ENCODE measurements at places on chromosomes 3 and 15. TPM values are rescaled to one million over a fixed set of nuclear protein-coding genes. Genes with fewer than 3 reads are reported as not detected.

Gene DISP2
- 0.18 TPM for total RNA-seq

DNA sequence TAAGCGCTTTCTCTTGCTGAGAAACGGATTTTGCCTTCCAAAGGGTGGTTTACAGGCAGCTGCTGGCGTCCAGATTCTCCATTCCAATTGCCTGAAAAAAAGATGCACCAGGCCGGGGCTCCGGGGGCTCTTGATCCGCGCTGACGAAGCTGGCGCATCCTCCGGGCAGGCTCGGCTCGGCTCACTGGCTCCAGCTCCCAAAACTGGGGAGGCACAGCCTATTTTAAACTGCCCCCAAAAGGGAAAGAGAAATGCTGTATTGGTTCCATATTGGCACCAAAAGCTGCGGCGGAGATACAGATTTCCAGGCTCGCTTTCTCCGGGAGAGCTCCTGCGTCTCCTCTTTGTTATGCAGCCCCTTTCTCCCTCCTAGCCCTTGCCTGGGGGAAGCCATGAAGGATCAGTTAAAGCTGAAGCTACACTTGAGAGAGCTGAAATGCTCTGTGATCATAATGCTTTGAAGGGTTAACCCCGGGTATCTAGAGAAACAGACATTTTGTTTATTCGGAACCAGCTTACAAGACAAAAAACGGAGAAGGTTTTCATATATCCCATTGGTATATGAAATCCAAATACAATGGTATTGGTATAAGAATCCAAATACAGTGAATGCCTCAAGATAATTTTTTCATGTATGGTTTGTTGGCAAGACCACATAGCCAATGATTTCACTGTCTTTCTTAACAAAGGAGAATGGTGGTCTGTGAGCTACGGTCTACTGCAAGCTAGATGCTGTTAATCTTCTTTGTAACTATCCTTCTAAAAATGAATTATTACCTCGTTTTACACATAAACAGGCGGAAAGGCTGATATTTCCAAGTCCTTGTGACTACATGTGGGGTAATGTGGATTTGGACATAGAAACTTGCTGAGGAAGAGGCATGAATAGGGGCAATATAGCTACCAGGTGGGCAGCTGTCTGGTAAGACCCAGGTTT is 693 bp downstream of the CD200 start:
- peak; percentile 6 for DNase-seq

- peak; percentile 65 for DNase-seq
These were observed 468 bp downstream of the UBP1 start for GRCh38 chr3:33439546-33440327.

DNA sequence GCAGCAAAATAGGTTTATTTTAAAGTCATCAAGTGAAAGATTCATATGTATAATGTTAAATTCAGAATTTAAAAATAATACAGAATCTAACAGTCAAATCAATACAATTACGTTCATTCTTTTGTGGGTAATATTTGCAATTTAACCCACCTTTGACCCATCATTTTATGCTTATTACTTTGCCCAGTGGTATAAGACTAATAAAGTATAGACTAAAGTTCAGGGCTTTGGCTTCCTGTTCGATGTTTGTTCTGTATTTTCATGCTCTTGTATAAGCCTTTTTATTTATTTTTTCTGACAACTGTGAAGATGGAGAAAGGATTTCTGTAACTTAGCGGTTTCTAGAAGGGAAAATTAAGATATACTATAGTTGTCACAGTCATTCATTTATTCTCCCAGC is 44.3 kb upstream of the EIF3J start:
- no peak for DNase-seq

DNA sequence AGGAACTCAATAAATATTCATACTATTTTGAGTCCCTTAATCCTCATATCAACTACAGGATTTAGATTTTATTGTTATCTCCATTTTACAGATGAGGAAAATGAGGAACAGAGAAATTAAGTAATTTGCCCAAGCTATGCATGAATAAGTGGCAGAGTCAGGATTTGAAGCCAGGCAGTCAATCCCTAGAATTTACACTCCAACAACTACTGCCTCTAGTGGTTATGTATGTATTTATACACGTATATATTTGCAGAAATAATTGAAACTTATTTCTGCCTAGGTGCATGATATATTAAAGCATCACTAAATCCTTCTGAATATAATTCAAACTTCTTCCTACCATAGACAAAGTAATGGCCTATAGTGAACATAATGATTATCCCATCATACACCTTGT is 137.4 kb downstream of the SERPINI1 start:
- DNase-seq = no peak

DNA sequence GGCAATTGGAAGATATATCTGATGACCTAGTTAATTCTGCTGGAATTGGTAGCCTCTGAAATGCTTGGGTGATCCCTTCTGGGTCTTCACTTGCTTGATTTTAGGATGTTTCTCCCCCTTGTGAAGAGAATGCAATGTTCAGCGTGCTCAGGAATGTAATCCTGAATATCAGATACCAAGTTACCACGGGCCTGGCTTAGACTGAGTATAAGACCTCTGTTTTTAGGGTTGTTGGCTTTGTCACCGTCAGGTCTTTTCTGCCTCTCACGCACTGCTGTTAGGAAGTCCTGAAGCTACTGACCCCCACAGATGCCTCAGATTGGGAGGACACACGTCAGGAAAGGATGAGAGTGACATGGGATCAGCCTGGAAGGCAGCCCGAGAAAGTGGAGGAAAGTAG is 198.5 kb downstream of the CDIN1 start:
- no peak for DNase-seq

DNA sequence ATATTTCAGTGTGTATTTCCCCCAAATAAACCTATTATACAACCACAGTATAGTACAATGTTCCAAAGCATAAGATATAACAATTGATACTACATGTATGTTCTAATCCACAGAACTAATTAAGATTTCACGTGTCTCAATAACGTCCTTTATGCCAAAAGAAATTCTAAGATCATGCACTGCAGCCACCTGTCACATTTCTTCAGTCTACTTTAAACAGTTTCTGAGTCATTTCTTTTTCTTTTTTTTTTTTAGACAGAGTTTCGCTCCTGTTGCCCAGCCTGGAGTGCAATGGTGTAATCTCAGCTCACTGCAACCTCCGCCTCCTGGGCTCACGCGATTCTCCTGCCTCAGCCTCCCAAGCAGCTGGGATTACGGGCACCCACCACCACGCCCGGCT is 190.2 kb downstream of the STAG1 start:
- no peak for DNase-seq

DNA sequence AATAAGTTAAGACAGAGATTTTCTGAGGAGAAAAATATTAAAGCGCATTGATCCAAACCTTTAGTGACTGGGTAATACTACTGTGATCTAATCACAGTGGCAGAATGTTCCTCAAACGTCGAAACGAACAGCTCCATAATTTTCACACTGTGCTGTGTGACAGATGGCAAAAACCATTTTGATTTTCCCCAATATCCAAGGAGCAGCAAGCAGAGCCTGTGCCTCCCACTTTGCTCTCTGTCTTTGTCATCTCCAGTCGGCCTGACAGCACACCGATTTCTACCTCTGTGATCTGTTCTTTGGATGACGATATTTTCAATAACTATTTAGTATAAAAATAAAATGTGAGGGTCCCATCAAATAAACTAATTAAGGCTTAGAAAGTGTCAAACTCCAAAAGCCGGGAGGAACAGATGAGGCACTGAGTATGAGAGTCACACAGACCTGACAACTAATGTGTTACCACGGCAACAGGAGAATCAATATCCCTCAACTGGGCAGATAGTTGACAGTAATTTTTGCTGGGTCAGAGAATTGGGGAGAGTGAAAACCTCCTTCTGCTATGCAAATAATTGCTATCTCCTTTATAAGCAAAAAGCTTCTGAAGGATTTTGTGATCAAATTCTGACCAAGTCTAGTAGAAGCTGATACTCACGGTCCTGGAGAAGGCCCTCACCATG is 489.1 kb upstream of the CFAP20DC start:
- DNase-seq = no peak

- DNase-seq = no peak
These were observed 27.0 kb downstream of the ALS2CL start for GRCh38 chr3:46666453-46666845.

DNA sequence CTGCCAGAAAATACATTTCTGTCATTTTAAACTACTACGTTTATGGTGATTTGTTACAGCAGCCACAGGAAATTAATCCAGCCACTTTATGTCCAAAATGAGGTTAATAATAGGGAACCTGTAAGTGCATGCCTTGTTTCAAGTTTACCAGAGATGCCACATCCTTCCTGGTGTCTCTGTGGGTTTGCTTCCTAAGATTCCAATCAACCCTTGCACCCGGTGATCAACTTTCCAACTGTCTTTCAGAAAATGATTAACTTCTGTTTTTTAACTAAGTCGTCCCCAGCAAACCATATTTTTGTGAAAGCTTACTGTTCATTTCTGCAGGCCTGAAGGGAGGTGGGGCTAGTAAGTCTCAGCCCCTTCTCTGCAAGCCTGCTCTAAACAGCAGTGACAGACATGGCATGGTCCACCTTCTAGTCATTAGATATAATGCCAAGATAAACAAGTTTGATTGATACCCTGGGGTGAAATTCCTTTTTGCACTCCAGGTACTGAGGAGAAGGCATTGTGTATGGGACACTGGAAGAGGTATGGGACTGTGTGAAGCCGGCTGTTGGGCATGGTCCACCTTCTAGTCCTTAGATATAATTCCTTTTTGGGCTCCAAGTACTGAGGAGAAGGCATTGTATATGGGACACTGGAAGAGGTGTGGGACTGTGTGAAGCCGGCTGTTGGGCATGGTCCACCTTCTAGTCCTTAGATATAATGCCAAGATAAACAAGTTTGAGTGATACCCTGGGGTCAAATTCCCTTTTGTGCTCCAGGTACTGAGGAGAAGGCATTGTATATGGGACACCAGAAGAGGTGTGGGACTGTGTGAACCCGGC is 11.1 kb upstream of the TMC3 start:
- DNase-seq = no peak

Gene KCNH8
- not detected for total RNA-seq

DNA sequence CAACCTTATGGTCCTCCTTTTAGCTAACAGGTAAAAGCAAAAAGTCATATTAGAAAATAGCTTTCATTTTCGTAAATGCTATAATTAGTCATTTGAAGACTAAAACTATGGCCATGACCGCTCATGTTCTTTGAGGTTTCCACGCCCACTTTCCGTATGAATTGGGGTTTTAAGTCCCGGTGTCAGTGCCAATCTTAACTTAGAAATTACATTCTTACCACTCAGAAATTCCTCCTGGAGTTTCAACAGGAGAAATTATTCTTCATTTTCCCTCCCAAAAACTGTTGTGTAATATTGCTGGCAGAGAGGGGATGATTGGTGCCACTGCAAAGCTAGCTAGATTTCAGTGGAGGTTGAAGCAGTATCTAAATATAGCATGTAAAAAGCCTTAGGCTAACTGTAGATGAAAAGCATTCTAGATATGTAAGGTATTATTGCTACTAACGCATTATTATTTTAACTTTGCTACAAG is 71.0 kb upstream of the MDFIC2 start:
- no peak for DNase-seq

Gene GNAT1
- not detected for total RNA-seq

GRCh38 chr3:148796799-148797198 is 30.8 kb upstream of the CPB1 start:
- no peak for DNase-seq

DNA sequence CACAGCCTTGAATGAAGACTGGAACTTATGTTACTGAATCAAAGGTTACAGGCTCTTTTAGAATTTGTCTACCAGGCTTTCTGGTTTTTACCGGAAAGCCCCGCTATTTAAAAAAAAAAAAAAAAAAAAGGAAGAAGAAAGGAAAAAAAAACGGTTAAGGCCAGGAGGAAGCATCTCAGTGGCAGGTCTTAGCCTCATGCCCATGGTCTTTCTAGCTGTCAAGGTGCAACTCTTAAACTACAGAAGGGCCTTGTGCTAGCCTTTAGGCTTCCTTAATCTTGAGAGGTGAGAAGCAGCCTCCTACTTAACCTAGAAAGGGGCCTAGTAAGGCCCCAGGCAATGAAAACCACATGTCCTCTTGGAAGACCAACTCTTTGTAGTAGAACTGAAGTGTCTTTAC is 77.5 kb downstream of the TBC1D5 start:
- DNase-seq = no peak

- DNase-seq = no peak
These were observed 93.8 kb downstream of the RFTN1 start for GRCh38 chr3:16419640-16420241.

GRCh38 chr15:31740203-31740602 is 290.1 kb upstream of the CHRNA7 start:
- no peak for DNase-seq

- DNase-seq = no peak
These were observed 978 bp upstream of the CMC1 start for GRCh38 chr3:28240441-28240840.

Gene KBTBD12
- total RNA-seq = not detected

DNA sequence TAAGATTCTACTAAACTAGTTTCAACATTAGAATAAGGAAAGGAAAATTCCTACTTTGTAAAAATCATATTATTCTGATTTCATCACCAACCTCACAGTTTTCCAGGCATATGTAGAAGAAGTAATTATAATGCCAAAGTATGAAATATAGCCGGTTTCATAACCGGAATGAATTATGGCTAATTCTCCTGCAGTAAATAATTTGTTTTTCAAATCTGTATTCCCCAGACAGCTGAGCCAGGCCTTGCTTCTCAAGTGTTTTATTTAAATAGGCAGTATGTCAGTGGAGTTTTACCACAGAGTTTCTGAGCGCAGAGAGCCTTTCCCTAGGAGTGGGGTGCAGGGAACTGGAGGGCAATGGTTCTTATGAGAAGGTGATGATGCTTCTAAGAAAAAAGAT is 8.7 kb upstream of the CPA3 start:
- DNase-seq = no peak

DNA sequence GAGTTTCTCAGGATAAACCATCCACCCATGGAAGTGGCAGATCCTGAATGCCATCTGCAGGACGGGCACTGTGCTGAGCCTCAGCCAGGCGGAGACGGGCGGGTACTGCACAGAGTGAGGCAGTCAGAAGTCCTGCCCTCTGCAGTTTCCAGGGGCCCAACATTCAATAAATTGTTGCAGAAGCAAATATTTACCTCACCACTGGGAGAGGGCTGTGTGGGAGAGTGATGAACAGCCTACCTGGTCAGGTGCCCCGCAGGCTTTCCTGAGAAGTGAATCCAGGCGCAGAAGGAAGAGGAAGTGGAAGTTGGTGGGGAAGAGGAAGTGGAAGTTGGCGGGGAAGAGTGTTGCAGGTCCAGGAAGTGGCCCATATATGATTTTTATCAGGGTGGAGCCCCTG is 100.8 kb downstream of the SLCO3A1 start:
- no peak for DNase-seq

DNA sequence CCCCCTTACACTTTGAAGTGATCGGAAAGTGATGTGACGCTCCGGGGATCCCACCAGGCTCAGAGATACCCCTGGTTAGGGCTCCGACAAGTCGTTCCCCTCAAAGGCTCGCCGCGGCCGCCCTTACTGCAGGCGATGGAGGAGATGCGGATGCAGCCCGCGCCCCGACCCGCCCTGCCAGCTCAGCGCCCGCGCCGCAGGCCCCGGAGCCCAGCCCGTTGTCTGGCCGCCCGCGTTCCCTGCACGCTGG is 228 bp downstream of the GLT8D1 start:
- no peak for DNase-seq
